ENCODE measurements at places on chromosomes 12 and 14.

- DNase-seq, result no peak
These were observed 62.8 kb downstream of the KIF21A start for GRCh38 chr12:39380090-39380489.

DNA sequence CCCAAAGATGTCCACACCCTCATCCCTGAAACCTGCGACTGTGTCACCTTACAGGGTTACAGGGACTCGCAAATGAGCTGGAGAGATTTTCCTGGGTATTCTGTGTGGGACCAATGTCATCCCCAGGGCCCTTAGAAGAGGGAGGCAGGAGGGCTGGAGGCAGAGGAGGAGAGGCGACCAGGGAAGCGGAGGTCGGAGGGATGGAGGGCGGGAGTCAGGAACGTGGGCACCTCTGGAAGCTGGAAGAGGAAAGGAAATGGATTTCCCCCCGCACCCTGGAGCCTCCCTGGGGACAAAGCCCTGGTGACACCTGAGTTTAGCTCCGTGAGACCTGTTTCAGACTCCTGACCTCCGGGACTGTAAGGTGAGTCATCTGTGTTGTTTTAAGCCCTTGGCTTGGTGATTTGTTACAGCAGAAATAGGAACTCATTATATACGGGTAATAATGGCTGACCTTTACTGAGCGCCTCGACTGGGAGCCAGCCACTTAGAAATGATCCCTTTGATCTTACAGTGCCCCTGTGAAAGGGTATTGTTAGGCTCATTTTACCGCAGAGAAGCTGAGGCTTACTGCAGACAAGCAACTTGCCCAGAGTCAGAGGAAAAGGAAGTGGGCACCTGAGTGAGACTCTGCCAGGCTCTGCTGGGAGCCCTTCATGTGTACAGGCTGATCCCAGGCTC, 29.3 kb upstream of the FZD10 start:
- DNase-seq, result no peak

GRCh38 chr14:92968291-92969020, 45.5 kb downstream of the CHGA start:
- no peak for DNase-seq

DNA sequence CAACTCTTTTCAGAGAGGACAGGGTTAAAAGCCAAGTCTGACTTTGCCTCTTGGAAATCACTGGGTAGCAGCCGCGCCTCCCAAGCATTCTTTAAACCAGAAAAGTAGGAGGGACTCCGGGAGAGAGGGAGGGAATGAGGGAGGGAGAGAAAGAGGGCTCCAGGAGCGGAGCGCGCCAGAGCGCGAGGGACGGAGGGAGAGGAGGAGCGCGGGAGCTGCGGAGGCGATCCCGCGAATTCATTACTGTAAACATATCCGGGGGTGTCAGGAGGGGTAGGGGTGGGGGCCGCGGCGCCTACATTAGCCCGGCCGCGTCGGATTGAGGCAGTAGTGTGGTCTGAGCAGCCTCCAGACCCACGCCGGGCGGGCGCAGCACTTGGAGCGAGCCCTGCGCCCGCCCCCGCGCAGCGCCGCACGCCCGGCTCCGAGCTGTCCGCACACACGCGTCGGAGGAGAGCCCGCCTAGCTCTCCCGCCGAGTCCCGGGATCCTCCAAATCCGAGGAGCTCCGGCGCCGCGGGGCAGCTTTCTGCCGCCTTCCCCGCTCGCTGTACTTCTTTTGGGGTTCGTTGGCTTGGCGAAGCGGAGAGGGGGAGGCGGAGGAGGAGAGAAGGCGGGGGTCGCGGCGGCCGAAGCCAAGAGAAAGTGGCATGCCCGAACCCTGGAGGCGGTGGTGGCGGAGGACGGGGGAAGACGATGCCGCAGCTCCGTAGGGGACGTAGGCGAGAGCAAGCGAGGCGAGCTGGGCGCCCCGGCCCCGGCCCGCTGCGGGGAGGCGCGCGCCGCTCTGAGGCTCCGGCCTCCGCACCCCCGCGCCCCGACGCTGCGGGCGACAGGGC, 3.3 kb downstream of the FLRT2 start:
- no peak for DNase-seq

DNA sequence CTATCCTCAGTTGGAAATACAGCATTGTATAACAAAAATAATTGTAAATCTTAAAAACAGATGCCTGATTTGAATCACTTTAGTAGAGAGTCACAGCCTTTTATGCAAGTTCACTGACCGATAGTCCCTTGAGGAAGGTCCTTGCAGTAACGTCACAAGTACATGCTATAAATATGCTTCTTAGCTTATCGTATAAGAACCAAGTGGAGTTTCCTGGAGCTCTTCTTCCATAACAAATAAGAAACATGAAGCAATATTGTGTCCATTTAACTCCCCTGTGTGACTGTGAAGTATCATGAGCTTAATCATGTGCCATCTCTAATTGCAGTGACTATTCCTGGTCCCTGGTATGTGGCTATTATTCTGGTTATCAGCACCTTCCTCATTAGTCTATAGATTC, 107.9 kb downstream of the SLC38A4 start:
- no peak for DNase-seq

DNA sequence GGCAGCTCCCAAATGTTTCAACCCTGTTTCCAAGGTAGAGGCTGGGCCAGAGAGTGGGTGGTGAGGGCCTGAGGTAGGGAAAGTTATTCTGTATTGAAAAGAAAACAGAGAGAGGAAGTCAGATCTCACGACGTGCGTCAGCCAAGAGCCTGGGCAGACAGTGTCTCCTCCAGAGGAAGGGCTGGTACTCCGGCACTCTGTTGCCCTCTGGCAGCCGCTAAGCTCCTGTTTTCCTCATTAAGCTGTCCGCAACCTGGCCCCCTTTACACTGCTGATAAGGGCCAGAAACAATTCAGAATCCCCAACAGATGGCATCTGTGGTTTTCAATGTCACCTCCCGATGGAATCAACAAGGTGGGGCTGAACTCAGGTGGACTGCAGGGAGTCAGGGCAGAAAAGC, 26.0 kb upstream of the LTBP2 start:
- no peak for DNase-seq

Measured in GM12891 (cell line).